Pulmonary artery endothelial cell (primary cell): ENCODE measurements at places on chromosomes 7 and 10. TPM values are rescaled to one million over a fixed set of nuclear protein-coding genes. Genes with fewer than 3 reads are reported as not detected.

The UPK3BL2 gene
- 1.2 and 1.3 TPM in 2 replicates for total RNA-seq

The C7orf33 gene
- not detected in 2 replicates for total RNA-seq

The CCDC172 gene
- total RNA-seq: not detected in 2 replicates

The PNPLA8 gene
- 26.7 and 35.1 TPM in 2 replicates for total RNA-seq

The MSMB gene
- total RNA-seq: not detected in 2 replicates

The CRTAC1 gene
- 2.5 and 4.9 TPM in 2 replicates for total RNA-seq

The HYAL4 gene
- 0.20 TPM in 1 of 2 replicates, not detected in the other for total RNA-seq

- no peak for DNase-seq
Observed at GRCh38 chr10:113618338-113618737, 45.5 kb downstream of the NRAP start.

DNA sequence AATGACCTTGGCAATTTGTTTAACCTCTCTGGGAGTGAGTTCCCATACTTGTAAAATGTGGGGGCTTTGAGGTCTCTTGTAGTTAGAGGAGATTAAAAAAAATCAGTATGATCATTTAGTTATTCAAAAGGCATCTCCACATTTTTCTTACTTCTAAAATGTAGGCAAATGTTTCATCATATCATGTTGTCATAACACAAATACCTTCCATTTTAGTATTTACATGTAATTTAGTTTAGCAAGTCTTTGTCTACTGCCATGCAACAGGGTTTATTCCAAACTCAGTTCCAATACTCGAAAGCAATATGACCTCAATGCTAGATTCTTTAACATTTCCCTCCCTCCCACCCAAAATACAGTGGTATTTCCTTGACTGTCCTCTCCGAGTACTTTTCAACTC lies 262.8 kb upstream of the IMMP2L start:
- no peak for DNase-seq

DNA sequence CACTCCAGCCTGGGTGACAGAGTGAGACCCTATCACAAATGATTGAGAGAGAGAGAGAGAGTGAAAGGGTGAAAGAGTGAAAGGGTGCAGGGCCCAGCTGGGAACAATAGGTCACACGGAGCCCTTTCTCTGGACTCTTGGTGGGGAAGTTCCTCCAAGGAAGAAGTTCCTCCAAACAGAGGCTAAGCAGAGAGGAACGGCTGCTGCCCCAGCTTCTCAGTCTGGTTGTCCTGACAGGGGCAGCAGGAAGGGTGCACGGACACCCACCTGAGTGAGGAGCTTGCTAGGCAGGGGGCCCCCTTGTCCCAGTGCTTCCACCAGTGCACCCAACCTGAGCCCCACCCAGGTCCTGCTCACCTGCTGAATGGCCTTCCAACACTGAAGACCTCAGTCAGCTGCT lies 38.8 kb upstream of the MYL10 start:
- DNase-seq: no peak

- DNase-seq: no peak
Observed at GRCh38 chr10:98326621-98327027, 58.6 kb upstream of the LOXL4 start.

DNA sequence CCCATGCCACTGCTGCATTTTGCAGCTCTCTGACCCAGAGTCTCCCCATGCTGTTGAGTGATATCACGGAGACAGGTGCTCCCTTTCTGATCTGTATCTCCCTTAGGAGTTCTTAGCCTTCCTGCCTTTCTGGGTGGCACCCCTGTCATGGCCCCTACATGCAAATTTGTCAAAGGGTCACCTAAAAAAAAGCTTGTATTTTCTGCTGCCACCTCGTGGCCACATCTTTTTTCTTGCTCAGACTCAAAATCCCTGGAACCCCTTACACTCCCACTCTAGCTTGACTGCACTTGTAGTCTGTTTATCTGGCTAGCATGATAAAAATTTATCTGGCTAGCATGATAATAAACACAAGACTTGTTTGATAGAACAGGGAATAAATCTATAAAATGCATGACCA lies 809.1 kb downstream of the SORCS1 start:
- DNase-seq: no peak

DNA sequence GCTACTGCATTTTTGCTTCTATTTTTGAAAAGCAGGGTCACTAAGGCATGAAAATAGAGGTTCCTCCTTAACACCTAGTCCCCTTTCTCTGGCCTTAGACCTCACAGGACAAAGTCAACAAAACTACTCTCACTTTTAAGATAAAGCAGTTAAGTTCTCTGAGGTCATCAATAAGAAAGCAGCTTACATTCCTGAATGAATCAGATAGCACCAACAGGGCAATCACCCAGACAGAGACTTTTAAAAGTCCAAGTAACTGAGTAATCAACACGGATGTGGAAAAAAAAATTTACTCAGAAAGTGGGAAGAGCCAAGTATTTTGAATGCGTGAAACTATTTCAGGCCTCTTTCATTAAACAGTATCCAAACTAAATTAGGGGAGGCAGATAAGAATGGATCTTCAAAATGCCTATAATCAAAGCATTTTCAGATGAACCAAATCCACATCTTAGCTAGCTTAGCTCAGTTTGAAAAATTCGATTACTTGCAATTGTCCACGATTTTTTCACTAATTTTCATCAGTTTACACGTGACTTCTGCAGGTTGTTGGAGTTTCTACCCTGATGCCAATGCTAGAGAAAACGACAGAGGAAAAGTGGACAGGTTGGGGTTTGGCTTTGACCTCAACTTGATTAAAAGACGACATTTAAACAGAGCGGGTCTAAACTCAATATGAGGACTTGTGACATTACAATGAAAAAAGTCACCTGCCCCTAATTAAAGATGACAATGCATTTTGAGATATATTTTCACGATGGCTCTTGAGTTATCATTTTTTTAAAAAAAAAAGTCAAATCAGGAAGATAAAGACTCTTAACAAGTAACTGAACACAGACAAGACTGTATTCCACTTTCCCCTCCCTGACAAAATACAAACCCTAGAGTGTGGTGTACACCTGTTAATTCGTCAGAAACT lies 1.6 kb downstream of the BEND7 start:
- peak; percentile 61 for DNase-seq

DNA sequence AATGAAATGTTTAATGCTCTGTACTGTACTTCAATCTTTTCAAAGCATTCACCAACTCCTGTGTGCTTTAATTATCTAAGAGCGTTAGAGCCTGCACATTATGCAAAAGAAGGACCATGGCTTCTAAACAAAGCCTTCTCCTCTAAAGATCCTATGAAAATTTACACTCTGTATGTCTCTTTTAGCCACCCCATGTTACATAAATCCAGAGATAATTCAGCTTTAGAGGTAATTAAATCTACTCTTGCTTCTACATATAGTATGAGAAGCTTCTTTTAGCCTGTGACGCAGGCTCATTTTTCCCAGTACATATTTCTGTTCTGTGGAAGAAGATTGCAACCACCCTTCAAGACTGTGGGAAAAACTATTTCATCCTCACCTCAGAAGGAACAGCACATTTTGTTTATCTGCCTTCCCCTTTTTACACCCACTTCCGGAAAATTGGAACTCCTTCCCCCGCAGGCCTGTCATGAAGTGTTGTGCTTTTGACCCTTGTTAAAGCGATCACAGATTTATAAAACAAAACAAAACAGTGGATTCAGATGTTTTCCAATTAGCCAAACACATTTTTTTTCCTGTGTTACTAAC lies 8.1 kb upstream of the TAS2R16 start:
- no peak for DNase-seq

GRCh38 chr10:11741608-11742007 lies 574 bp upstream of the ECHDC3 start:
- no peak for DNase-seq

- no peak for DNase-seq
Observed at GRCh38 chr10:124059551-124059950, 33.8 kb downstream of the CHST15 start.

GRCh38 chr7:129066290-129067131 lies 11.6 kb upstream of the TNPO3 start:
- DNase-seq: no peak

- DNase-seq: no peak
Observed at GRCh38 chr7:99116144-99116543, 27.8 kb downstream of the SMURF1 start.

GRCh38 chr10:110076559-110077318 lies 69.0 kb downstream of the ADD3 start:
- DNase-seq: no peak
